ENCODE measurements at places on chromosomes 4 and X. TPM values are rescaled to one million over a fixed set of nuclear protein-coding genes. Genes with fewer than 3 reads are reported as not detected.

- H3K27me3 ChIP-seq, result no peaks in the 10 kb centered on the region
- H3K4me3 ChIP-seq, result no peak overlapping the region
- peaks cover 46% of the 10 kb centered on the region for H3K36me3 ChIP-seq
- no peak overlapping the region for H3K27ac ChIP-seq
- no peak for DNase-seq
- no peaks in the 10 kb centered on the region for H3K4me1 ChIP-seq
Observed at GRCh38 chr4:140654495-140654814, 85.7 kb upstream of the UCP1 start.

DNA sequence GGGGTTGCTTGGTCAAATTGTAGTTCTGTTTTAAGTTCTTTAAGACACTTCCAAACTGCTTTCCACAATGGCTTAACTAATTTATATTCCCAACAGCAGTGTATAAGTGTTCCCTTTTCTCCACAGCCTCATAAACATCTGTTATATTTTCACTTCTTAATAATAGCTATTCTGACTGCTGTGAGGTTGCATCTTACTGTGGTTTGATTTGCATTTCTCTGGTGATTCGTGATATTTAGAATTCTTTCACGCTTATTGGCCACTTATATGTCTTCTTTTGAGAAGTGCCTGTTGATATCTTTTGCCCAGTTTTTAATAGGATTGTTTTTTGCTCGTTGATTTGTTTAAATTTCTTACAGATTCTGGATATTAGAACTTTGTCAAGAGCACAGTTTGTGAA is 278.6 kb upstream of the ITM2A start:
- H3K27me3 ChIP-seq, result peaks cover 2% of the 10 kb centered on the region
- H3K4me1 ChIP-seq, result no peaks in the 10 kb centered on the region

DNA sequence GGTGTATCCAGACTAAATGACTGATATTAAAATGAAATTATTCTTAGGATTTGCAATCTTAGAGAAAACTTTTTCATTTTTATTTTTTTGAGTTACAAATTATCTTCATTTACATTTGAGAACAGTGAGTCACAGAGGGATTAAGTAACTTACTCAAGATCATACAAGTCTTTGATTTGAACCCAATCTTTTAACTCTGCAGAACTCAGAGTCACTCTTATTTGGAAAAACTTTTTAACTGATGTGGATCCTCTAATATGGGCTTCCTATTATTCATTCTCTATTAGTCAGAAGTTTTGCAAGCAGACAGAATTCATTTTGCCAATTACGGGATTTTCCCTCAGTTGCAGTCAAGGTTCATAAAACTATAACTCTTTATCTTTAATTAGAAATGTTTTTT is 20.1 kb downstream of the HPRT1 start:
- no peaks in the 10 kb centered on the region for H3K36me3 ChIP-seq
- no peaks in the 10 kb centered on the region for H3K4me1 ChIP-seq
- H3K27me3 ChIP-seq, result no peaks in the 10 kb centered on the region
- no peak overlapping the region for H3K4me3 ChIP-seq

DNA sequence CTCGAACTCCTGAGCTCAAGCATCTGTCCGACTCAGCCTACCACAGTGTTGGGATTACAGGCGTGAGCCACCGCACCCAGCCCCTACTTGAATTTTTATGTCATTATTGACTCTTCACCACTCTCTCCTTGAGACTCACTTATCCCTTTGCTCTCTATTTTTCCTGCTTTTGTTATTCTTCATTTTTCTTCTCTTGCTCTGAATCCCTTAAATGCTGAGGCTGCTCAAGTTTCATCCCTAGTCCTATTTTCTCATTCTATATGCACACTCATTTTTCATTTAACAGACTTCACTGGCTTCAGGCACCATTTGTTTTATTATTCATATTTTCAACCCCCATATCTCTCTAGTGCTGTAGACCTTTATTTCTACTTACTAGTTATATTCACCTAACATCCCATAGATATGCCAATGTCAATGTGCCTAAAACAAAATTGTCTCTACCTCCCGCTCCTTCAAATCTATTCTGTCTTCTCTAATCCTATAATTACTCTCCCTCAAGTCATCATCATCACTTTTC is 85.7 kb downstream of the APOOL start:
- H3K36me3 ChIP-seq, result peaks cover 8% of the 10 kb centered on the region
- no peaks in the 10 kb centered on the region for H3K4me1 ChIP-seq
- no peak for DNase-seq
- no peaks in the 10 kb centered on the region for H3K27me3 ChIP-seq
- no peak overlapping the region for H3K4me3 ChIP-seq

DNA sequence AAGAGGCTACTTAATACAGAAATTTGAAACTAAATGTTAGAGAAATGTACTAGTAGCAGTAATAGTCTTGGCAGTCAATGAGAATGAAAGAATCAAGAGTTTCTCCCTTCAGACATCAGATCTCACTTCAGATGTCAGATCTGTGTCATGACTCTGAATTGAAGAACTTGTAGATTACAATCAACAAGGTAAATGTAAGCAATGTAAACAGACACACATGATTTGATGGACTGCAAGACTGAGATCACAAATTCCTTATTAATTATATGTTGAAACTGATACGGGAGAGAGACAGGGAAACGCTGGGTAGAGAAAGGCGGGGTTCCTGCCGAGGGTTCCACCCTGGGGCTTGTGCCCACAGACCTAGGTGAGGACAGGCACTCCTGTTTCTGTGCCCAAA is 65.5 kb upstream of the HHIP start:
- no peak for DNase-seq
- H3K27me3 ChIP-seq, result peaks cover 3% of the 10 kb centered on the region
- H3K4me1 ChIP-seq, result no peaks in the 10 kb centered on the region
- H3K36me3 ChIP-seq, result no peaks in the 10 kb centered on the region
- H3K27ac ChIP-seq, result no peak overlapping the region

- H3K4me1 ChIP-seq, result no peaks in the 10 kb centered on the region
- H3K27ac ChIP-seq, result no peak overlapping the region
- H3K4me3 ChIP-seq, result no peak overlapping the region
- no peak for DNase-seq
- no peaks in the 10 kb centered on the region for H3K36me3 ChIP-seq
Observed at GRCh38 chr4:162684998-162685397, 481.7 kb downstream of the NAF1 start.

DNA sequence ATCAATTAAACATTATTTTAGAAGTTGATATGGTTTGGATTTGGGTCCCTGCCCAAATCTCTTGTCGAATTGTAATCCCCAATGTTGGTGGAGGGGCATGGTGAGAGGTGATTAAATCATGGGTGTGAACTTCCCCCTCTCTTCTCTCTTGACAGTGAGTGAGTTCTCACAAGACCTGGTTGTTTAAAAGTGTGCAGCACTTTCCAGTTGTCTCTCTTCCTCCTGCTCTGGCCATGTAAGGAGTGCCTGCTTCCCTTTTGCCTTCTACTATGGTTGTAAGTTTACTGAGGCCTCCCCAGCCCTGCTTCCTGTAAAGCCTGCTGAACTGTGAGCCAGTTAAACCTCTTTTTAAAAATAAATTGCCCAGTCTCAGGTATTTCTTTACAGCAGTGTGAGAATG is 141.4 kb downstream of the GALNTL6 start:
- H3K27ac ChIP-seq, result no peak overlapping the region
- no peaks in the 10 kb centered on the region for H3K36me3 ChIP-seq
- H3K4me3 ChIP-seq, result no peak overlapping the region
- H3K27me3 ChIP-seq, result peaks cover 2% of the 10 kb centered on the region
- peaks cover 4% of the 10 kb centered on the region for H3K4me1 ChIP-seq
- DNase-seq, result no peak

- H3K4me1 ChIP-seq, result no peaks in the 10 kb centered on the region
- no peaks in the 10 kb centered on the region for H3K27me3 ChIP-seq
- no peaks in the 10 kb centered on the region for H3K36me3 ChIP-seq
- no peak overlapping the region for H3K4me3 ChIP-seq
- H3K27ac ChIP-seq, result no peak overlapping the region
- DNase-seq, result no peak
Observed at GRCh38 chrX:98194036-98194435, 1310.3 kb downstream of the RPA4 start.

GRCh38 chr4:1974840-1975239 is 33.9 kb downstream of the NELFA start:
- H3K4me1 ChIP-seq, result no peaks in the 10 kb centered on the region
- H3K36me3 ChIP-seq, result peaks cover 28% of the 10 kb centered on the region
- peaks cover 10% of the 10 kb centered on the region for H3K27me3 ChIP-seq
- no peak overlapping the region for H3K4me3 ChIP-seq

DNA sequence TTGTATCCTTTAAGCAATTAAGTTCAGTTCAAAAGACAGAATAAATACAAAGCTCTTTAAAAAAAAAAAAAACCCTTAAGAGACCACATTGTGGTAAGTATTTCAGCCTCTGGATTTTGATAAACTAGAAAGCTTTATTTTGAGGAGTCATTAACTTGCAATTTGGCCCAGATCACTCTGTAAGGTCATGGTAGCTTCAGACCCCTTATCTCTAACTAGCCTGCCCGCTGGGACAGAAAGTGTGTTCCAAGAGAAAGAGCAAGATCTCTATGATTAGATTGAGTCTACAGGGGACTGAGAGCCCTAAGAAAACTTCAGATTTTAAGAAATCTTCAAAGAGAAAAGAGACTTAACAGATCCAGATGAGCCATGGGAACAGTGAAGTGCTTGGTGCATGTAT is 45.6 kb downstream of the GALNT7 start:
- no peak overlapping the region for H3K4me3 ChIP-seq
- peaks cover 35% of the 10 kb centered on the region for H3K4me1 ChIP-seq
- H3K27ac ChIP-seq, result no peak overlapping the region
- H3K36me3 ChIP-seq, result peaks cover 4% of the 10 kb centered on the region

- no peaks in the 10 kb centered on the region for H3K4me1 ChIP-seq
- H3K4me3 ChIP-seq, result no peak overlapping the region
- H3K36me3 ChIP-seq, result peaks cover 4% of the 10 kb centered on the region
- DNase-seq, result no peak
- no peak overlapping the region for H3K27ac ChIP-seq
Observed at GRCh38 chr4:112073181-112073580, 72.1 kb upstream of the FAM241A start.

DNA sequence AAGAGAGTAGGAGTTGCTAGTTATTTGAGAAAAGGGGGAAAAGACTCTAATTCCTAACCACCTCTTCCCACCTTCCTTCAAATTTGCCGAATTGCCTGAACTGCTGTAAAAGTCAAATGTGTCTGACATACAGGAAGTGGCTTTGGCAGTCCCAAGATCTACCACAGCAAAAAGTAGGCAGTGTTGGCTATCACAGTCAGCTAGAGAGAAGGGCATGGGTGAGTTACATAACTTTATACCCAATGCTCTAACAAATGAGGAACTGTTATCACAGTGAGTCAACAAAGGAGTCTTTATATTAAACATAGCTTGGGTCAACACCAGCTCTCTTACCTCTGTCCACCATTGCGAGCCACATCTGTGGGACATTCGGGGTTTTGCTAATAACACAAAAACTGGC is 2.4 kb upstream of the MBNL3 start:
- no peaks in the 10 kb centered on the region for H3K36me3 ChIP-seq
- DNase-seq, result no peak
- no peak overlapping the region for H3K4me3 ChIP-seq
- H3K27ac ChIP-seq, result no peak overlapping the region

- H3K27me3 ChIP-seq, result peaks cover 4% of the 10 kb centered on the region
- peak; percentile 91 for DNase-seq
- H3K36me3 ChIP-seq, result peaks cover 11% of the 10 kb centered on the region
- H3K4me1 ChIP-seq, result peaks cover 68% of the 10 kb centered on the region
- H3K4me3 ChIP-seq, result peak within 1 kb of the TSS; percentile 98
Observed at GRCh38 chr4:112145326-112145789, at the start of gene FAM241A. Gene FAM241A, plus strand, starts transcription at chr4:112145454. Its CDS starts 127 bp downstream, at chr4:112145581.

GRCh38 chr4:120207021-120207420 is 140.4 kb upstream of the MAD2L1 start:
- peaks cover 1% of the 10 kb centered on the region for H3K27me3 ChIP-seq
- H3K4me3 ChIP-seq, result no peak overlapping the region
- H3K4me1 ChIP-seq, result no peaks in the 10 kb centered on the region
- no peak for DNase-seq
- H3K36me3 ChIP-seq, result no peaks in the 10 kb centered on the region

- H3K4me3 ChIP-seq, result no peak overlapping the region
- H3K36me3 ChIP-seq, result no peaks in the 10 kb centered on the region
- H3K27me3 ChIP-seq, result no peaks in the 10 kb centered on the region
- no peaks in the 10 kb centered on the region for H3K4me1 ChIP-seq
Observed at GRCh38 chr4:69032847-69033638, 63.2 kb upstream of the UGT2B7 start.

DNA sequence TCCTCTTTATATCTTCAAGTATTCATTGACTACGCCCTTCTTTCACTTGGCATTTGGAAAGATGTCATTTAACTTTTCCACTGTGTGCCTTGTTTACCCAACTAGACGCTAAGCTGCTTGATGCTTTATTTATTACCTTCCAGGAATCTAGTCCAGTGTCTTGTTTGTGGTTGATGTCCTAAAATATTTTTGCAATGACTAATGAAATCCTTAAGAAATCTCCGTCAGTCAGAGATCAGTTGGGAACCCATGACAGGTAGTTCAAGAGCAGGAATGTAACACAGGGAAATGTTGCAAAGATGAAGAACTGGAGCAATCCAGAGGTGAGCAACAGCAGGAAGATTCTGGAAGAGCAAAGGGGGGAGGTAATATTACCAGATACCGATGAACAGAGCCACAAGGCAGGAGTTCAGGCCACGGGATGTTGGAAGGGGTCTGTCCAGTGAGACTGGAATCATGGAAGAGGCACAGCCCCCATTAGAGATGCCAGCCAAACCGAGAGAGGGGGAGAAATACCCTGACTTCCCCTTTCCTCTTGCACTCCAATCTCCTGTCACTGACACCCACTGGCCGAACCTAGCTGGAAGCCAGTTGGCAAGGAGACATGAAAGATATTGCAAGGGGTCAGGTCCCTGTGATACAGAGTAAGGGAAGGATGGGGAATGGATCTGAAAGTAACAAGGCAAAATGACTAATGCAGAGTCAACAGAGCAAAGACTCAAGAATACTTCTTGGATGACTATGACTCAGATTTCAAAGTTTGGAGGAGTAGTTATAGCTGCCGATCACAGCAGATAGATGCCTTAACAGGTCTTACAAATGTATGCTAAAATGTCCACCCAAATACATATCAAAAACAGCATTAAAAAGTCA is 62.7 kb upstream of the PHKA2 start:
- H3K4me1 ChIP-seq, result no peaks in the 10 kb centered on the region
- H3K36me3 ChIP-seq, result no peaks in the 10 kb centered on the region
- H3K27me3 ChIP-seq, result peaks cover 2% of the 10 kb centered on the region
- DNase-seq, result no peak
- H3K27ac ChIP-seq, result no peak overlapping the region
- H3K4me3 ChIP-seq, result no peak overlapping the region

- no peaks in the 10 kb centered on the region for H3K36me3 ChIP-seq
- DNase-seq, result no peak
Observed at GRCh38 chrX:110698696-110699095, 96.9 kb downstream of the CHRDL1 start.

Gene CT45A1
- not detected for total RNA-seq

Gene ADAMTS3
- 7.4 TPM for total RNA-seq

Gene SPRY1
- 58.3 TPM for total RNA-seq

Gene FRMPD4
- 0.03 TPM for total RNA-seq

Gene HMX1
- total RNA-seq, result not detected

Gene NHS
- total RNA-seq, result 5.3 TPM

Gene CHRNA9
- total RNA-seq, result not detected

Gene F9
- not detected for total RNA-seq

Gene CORIN
- 0.51 TPM for total RNA-seq

Gene TCEAL5
- 3.0 TPM for total RNA-seq

Gene SHOX
- not detected for total RNA-seq

Gene DDX53
- total RNA-seq, result not detected

Gene FGF16
- 2.1 TPM for total RNA-seq
